T-cell (primary cell): ENCODE measurements at places on chromosomes 12 and 14.

GRCh38 chr12:106631150-106631549 lies 48.3 kb downstream of the RFX4 start:
- no peak for DNase-seq

GRCh38 chr12:15045451-15045850 lies 72.6 kb downstream of the PDE6H start:
- no peak for DNase-seq

- DNase-seq, result no peak
Observed at GRCh38 chr12:109989380-109989779, 6.8 kb downstream of the GIT2 start.

- DNase-seq, result no peak
Observed at GRCh38 chr14:103416916-103417315, 31.7 kb downstream of the MARK3 start.

- DNase-seq, result no peak
Observed at GRCh38 chr12:65560286-65560685, 264.0 kb upstream of the HMGA2 start.

- DNase-seq, result no peak
Observed at GRCh38 chr12:8779862-8780261, 42.6 kb upstream of the A2ML1 start.

DNA sequence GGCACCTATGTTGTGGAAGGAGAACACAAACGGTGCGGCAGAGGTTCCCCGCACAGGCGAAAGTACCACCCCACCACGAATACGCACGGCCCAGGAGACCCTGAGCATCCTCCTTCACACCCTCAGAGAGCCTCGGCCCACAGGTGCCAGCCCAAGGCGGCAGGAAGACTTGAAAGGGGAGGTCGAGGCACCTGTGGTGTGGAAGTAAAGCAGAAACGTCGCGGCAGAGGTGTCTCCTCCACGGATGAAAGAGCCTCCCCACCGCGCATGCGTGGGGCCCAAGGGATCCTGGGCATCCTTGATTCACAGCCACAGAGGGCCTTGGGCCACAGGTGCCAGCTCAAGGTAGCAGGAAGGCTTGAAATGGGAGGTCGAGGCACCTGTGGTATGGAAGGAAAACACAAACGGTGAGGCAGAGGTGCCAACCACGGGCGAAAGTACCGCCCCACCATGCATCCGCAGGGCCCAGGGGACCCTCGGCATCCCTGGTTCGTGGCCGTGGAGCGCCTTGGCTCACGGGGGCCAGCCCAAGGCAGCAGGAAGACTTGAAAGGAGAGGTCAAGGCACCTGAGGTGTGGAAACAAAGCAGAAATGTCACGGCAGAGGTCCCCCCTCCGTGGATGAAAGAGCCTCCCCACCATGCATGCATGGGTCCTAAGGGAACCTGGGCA lies 380.1 kb downstream of the ALG10 start:
- DNase-seq, result peak; percentile 2
